Motor neuron (in vitro differentiated cells): ENCODE measurements at places on chromosomes 1 and 21. TPM values are rescaled to one million over a fixed set of nuclear protein-coding genes. Genes with fewer than 3 reads are reported as not detected.

C1orf122 gene
- total RNA-seq: 55.1 and 57.0 TPM in 2 replicates

F13B gene
- total RNA-seq: 0.15 TPM in 1 of 2 replicates, not detected in the other

DNA sequence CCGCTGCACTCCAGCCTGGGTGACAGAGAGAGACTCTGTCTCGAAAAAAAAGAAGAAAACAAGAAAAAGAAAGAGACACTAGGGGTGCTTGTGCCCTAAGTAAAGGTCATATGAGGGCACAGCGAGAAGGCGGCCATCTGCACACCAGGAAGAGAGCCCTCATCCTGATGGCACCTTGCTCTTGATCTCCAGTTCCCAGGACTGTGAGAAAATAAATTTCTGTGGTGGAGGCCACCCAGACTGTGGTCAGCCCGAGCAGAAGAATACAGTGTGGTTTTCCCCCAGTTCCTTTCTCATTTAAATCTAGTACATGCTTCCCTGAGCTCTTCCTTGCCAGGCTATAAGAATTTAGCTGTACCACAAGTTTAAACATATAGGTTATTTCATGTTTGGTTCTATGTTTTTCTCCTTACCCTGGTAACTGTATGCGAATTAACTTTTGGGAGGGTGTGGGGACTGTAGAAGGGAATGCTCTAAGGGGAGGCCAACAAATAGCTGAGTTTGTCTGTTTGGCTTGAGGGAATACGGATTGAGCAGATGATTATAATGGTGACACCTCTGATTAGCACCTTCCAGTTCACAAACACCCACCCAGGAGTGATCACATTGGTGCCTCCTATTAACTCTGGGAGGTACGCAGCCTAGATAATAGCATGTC, 119.6 kb upstream of the ERRFI1 start:
- ATAC-seq: peak; percentile 98

GRCh38 chr1:20032425-20032824, 37.6 kb upstream of the PLA2G5 start:
- no peak for ATAC-seq

- no peak for ATAC-seq
Measured at GRCh38 chr1:113701429-113701828, 57.9 kb downstream of the PHTF1 start.

DNA sequence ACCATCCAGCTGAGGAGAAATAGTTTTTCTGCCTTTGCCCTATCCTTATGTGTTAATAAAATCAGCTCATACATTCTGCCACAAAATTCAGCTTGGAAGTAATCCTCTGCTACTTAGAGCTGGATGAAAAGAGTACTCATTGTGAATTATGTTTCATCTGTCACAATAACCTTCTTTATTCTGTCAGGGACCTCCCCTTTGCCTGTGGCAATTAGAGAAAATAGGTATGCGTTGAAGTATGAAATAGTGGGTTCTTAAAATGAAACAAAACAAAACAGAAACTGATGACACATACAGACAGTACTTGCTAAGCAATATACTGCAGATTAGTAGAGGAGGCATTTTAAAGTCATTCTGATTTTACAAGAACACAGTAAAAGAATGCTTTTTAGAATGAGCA, 578.5 kb downstream of the USP25 start:
- ATAC-seq: no peak
